ENCODE measurements at places on chromosomes 7 and 10.
A peak's percentile ranks its signal among the peaks of the same experiment; 100 is the strongest.

- DNase-seq = no peak
Observed at GRCh38 chr10:10872764-10873163, 144.9 kb upstream of the CELF2 start.

DNA sequence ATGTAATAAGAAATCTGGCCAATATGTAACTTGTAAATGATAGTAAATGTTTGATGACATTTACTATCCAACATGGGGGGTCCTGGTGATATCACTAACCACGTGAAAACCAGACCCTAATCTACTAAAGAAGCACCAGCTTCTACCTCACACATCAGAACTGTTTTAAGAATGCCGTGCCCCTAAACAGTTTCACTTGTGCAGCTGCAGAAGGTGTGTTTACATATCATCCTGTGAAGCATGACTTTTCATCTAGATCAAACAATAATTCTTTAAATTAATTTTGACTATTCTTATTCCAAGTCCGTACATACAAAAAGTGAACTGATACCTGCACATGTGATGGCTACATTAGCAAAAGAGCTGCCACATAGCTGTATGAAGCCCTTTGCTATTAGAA lies 61.0 kb downstream of the STEAP1B start:
- no peak for DNase-seq

DNA sequence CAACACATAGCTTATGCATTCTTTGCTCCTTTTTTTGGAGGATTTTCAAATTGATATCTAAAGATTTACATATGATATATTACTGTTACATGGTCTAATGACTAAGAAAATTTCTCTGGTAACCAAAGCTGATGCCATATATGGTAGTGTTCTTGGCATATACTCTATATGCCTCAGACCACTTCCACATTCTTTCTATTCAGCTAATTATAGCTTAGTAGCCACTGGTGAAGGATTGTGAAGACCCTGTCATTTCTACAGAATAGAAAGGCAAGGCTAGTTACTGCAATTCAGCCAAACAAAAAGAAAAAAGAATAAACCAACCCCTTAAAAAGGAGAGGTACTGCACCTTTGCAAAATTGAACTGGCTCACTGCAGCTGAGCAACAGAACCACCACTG lies 3.7 kb downstream of the PURB start:
- DNase-seq = no peak

GRCh38 chr7:148584154-148584827 lies 6.3 kb upstream of the C7orf33 start:
- DNase-seq = no peak

- DNase-seq = no peak
Observed at GRCh38 chr7:158049271-158049670, 538.4 kb downstream of the PTPRN2 start.

DNA sequence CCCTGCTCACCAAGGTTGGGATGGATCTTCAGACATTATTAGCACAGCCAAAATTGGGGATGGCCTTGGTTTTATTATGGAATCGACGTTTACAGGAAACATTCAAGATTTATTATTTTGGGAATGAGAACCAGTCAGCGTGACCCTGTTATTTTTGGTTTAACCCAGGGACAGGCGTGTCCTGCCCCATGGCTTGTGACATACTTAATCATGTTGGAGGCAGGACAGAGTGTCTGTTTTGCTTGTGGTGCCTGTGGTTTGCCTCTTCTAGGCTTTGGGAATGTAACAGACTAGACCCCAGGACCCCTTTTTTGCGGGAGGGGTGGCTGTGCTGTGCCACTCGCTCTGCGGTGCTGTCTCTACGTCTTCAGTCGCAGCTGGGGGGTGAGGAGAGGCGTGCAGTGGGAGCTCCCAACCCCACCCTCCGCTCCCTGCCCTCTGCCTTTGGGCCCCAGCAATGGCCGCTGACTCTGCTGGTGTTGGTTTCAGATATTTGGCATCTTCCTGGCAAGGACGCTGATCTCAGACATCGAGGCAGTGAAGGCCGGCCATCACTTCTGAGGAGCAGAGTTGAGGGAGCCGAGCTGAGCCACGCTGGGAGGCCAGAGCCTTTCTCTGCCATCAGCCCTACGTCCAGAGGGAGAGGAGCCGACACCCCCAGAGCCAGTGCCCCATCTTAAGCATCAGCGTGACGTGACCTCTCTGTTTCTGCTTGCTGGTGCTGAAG lies 20.1 kb upstream of the SH2D4B start:
- DNase-seq = no peak

DNA sequence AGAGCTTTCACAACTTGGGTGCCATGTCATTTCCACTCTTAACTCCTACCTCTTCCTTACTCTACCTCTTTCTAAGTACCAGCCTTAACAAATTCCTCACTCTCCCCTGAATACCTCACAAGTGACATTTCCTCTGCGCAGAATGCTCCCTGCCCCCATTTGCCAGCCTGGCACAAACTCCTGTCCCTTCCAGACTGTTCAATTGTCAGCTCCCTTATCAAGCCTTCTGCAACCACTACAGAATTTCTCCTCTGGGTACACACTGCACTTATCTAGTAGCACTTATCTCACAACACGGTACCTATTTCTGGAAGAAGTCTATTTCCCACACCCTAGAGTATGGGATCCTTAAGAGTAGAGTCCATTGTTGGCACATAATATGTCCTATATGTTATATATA lies 39.1 kb upstream of the ANAPC16 start:
- DNase-seq = no peak

GRCh38 chr7:110179037-110179436 lies 911.9 kb upstream of the LRRN3 start:
- DNase-seq = no peak

DNA sequence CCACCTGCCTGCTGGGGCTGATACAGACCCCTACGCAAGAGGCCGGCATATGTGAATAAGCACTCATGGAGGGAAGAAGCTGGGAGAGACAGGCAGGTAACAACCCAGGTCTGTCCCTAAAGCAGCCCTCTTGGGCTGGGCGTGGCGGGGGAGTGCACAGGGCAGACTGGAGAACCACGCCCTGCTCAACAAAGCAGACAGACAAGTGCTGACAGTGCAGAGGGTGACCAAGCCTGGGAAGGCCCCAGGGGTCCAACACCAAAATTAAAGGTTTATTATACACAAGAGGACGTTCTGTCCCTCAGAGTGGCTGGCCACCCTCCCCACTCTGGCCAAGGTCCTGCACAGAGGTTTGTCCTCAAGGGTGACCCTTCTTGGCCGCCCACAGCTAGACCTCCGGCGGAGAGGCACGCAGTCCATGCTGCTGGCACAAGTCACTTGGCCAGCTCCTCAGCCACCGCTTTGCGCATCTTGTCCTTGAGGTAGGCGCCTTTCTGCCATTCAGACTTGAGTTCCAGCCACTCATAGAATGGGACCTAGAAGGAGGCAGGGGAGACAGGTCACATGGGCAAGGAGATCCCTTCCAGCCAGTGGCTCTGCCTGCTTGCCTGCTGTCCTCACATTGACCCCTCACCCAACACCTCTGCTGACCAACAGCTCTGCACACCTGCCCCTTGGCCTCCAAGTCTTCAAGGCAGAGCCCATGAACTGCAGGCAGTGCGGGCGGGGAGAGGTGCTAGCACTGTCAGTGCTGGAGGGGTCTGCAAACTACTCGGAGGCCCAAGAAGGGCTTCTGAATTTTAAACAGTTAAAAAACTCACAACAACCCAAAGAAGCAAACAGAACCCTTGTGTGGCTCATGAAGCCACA lies 11.4 kb upstream of the NACAD start:
- no peak for DNase-seq

- DNase-seq = no peak
Observed at GRCh38 chr10:69348816-69349541, 67.7 kb downstream of the TACR2 start.

DNA sequence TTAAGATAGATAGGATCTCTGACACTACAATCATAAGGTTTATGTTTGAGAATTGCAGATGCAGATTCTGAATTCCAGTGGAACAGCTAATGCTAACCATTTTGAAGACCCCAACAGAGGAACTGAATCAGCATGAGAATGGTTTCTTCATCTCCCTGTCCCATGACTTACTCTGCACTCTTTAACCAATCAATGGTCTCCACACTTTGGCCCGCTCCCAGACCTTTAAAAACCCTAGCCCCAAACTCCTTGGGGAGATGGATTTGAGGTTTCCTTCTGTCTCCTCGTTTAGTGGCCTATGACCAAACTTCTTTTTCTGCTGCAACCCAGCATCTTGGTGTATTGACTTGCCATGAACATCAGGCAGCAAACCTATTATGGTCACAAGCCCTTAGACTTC lies 804.9 kb downstream of the LRMDA start:
- no peak for DNase-seq

DNA sequence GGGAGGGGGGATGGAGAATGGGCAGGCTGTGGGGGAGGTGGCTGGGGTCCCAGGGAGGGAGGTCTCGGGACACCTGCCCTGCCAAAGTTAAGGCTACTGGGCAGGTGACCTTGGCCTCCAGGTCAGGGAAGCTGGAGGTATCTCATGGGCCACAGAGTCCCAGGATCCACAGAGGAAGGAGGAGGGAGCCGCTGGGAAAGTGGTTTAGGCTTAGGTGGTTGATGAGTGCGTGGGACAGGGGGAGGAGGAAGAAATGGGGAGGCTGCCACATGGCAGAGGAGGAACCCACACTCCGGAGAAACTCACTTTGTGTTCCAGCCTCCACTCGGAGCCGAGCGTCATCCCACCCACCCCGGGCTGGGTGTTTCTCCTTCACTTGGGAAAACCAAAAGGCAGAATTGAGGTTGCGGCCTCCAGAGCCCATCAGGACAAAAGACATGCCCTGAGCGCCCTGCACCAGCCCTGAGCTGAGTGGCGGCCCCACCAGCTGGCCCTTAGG lies 46.1 kb downstream of the ASB13 start:
- no peak for DNase-seq

DNA sequence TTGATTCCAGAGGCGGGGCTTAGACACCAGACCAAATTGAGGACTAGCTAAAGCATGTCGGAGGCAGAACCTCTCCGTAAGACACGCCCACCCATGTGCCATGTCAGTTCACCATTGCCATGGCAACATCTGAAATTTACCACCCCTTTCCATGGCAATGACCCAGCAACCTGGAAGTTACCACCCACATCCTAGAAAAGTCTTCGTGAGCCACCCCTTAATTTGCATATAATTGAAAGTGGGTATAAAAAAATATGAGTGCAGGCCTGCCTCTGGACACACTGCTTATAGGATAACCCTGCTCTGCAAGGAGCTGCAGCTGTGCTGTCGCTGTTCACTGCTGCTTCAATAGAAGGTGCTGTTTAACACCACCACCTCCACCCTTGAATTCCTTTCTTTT lies 28.0 kb downstream of the TMEM270 start:
- no peak for DNase-seq

- no peak for DNase-seq
Observed at GRCh38 chr10:12993595-12993994, 7.9 kb downstream of the CCDC3 start.

GRCh38 chr7:112550468-112551060 lies 69.8 kb downstream of the LSMEM1 start:
- DNase-seq = peak; percentile 63

GRCh38 chr10:55214608-55215007 lies 413.6 kb upstream of the PCDH15 start:
- DNase-seq = no peak

DNA sequence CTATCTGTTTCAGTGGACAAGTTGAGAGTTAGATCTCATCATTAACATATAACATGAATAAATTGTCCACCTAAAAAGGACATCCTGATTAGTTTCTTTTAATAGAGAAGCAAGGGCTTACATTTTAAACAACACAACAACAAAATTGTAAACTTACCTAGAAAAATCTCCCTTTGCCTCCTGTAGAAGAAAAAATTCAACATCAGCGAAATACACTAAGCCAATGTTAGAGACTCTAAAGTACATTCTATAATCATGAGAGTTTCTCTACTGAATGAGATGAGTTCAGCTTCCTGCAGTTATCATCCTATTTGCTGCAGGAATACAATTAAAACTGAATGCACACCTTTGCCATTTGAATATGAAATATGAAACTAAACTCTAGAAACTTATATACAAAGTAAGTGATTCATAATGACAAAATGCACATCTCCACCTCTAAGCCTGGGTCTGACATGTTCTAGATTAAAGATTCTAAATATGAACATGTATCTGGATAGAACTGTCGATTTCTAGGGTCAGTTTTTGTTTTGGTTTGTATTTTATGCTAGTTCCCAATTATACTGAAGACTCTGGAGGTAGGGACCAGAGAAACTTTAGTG lies 174.8 kb downstream of the PRPF18 start:
- DNase-seq = no peak

DNA sequence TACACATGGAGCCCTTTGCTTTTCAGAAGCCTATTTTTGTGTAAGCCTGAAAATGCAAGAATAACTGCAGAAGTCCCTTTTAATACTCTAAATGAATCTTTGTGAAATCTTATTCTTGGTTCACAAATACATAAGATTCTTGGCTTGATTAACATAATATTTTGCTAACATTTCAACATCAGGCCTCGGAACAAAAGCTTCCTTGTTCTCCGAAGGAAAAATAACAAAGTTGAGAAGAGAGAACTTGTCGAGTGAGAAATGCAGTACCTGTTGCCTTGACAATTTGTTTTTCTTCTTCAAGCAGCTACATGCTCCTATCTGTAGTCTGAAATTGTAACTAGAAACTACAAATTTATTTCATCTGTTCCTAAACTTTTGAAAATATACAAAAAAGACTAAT lies 8.5 kb downstream of the NT5C2 start:
- no peak for DNase-seq

DNA sequence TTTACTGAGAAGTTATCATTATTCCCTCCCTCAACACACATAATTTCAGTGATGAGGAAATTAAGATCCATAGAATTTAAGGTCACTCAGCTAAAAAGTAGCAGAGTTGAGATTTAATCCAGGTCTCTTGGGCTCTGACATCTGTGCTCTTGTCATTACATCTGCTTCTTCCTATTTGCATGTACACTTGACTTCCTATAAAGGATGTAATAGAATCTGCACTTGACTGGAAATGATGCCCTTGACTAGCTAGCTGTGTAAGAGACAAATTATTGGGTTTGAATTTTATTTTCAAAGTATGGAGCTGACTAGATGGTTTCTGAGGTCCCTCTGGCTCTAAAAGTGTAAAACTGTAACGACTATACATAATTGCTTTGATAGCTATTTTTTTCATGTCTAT lies 59.5 kb downstream of the AGK start:
- DNase-seq = no peak

DNA sequence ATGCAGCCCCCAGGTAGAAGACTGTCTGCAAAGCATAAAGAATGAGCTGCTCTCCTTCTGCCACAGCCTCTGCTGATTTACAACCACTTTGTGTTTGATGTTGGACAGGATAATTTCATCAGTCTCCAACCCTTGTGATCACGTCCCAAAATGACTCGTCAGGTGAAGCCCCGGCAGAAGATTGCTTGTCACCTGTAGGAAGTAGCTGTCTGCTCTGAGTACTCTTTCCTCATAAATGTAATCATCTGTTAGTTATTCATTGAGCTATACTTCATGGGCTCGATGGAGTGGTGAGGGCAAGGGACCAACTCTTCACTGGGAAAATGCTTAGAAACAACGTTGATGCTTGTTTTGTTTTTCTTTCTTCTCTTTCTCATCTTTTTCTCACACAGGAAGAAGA lies 290.9 kb upstream of the SP8 start:
- DNase-seq = no peak

DNA sequence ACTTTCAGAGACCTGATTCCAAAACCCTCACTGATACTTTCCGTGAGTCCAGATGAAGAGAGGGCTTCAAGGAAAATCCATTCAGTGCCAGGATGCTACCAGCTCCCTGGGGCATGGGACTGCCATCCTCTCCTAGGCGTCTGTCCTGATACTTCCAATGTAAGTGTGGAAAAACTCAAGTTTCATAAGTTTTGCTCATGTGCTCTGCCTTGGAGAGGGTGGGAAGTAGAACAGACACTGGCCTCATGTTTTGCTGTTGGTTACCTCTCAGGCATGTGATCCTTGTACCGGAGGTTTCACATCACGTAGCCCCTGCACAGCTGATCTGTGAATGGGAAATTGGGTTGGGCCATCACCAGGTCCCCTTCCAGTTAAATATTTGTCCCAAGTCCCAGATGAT lies 517.1 kb downstream of the RPS24 start:
- DNase-seq = no peak

All from CD4-positive, alpha-beta T cell treated with Interleukin-1 beta for 1 hour (primary cell).